Esophagus squamous epithelium (tissue), 5 donors: ENCODE measurements at places on chromosomes 2 and 18.

- DNase-seq = no peak
Measured at GRCh38 chr18:985212-985661, 80.6 kb downstream of the ADCYAP1 start.

DNA sequence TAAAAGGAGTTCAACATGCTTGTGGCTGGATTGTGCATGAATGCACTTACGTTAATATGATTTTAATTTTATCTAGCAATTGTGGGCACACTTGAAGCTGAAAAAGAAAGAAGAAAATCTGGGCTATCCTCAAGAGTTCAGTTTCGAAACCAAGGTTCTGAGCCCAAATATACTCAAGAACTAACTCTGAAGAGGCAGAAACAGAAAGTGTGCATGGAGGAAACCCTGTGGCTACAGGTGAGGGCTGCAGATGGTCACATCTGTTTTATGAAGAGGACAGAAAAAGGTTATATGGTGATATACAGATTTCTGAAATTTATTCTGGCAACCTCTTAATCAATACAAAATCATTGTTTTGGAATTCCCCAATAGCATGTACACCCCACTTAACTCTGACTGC lies 57.3 kb downstream of the ITGA6 start:
- no peak for DNase-seq

DNA sequence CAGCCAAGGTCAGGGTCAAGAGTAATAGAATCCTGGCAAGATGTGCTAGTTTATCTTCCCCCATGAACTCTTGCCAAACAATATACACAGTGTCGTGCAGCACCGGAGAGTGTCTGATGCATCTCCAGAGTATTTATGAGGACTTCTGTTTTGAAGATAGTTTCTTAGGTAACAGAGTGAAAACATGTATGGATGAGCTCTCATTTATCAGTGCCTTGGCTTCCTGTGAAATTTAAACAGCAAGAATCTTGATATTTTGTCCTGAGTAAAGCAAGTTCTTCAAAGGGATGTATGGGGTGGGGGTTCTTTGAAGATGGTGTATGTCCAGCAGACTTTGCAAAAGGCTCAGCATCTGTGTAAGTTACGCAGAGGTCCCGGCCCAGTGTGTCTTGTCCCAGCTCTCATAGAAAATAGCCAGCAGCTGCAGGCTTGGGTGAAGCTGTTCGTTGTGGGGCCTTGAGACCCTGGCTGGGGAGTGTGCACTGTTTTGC lies 361.0 kb upstream of the NT5C1B start:
- DNase-seq = no peak

- DNase-seq = no peak
Measured at GRCh38 chr18:80044072-80044471, 9.8 kb downstream of the RBFA start.

GRCh38 chr2:219398721-219399363 lies 11.1 kb upstream of the DNPEP start:
- no peak for DNase-seq
